Cardiac muscle cell (in vitro differentiated cells and primary cell): ENCODE measurements at places on chromosomes 13 and 19. TPM values are rescaled to one million over a fixed set of nuclear protein-coding genes. Genes with fewer than 3 reads are reported as not detected.

Gene AKT1S1
- polyA plus RNA-seq, result 45.4 and 66.2 TPM in 2 replicates

Gene TMEM91
- 14.5 and 18.1 TPM in 2 replicates for polyA plus RNA-seq

Gene KCTD12
- polyA plus RNA-seq, result 40.0 and 40.8 TPM in 2 replicates

Gene AP2A1
- 64.2 and 78.0 TPM in 2 replicates for polyA plus RNA-seq

Gene CD79A
- polyA plus RNA-seq, result 0.22 and 0.24 TPM in 2 replicates

Gene BCL3
- 15.3 and 19.5 TPM in 2 replicates for polyA plus RNA-seq

Gene ACTMAP
- 30.4 and 40.0 TPM in 2 replicates for polyA plus RNA-seq

Gene TRAPPC6A
- polyA plus RNA-seq, result 155 and 227 TPM in 2 replicates

Gene KCTD15
- 17.1 and 21.9 TPM in 2 replicates for polyA plus RNA-seq

Gene CYP4F12
- not detected in 2 replicates for polyA plus RNA-seq

Gene PNMA8A
- 38.3 and 46.4 TPM in 2 replicates for polyA plus RNA-seq

Gene TMC4
- 3.4 and 5.6 TPM in 2 replicates for polyA plus RNA-seq

Gene CAMSAP3
- 10.4 and 13.5 TPM in 2 replicates for polyA plus RNA-seq

DNA sequence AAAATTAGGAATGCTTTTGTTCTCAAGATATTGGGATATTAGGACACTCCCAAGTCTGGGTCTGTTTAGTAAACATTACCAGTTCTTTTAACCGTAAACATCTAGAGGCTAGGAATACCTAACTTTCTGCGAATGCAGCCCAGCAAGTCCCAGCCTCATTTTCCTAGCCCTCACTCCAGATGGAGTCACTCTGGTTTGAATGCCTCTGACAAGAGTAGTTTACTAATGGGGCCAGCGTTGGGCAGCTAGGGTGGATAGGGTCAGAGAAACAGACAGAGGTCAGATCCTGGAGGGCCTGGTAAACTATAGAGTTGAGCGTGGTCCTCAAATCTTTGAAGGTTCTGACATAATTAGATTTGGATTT is 53.6 kb downstream of the WDFY2 start:
- DNase-seq, result no peak

DNA sequence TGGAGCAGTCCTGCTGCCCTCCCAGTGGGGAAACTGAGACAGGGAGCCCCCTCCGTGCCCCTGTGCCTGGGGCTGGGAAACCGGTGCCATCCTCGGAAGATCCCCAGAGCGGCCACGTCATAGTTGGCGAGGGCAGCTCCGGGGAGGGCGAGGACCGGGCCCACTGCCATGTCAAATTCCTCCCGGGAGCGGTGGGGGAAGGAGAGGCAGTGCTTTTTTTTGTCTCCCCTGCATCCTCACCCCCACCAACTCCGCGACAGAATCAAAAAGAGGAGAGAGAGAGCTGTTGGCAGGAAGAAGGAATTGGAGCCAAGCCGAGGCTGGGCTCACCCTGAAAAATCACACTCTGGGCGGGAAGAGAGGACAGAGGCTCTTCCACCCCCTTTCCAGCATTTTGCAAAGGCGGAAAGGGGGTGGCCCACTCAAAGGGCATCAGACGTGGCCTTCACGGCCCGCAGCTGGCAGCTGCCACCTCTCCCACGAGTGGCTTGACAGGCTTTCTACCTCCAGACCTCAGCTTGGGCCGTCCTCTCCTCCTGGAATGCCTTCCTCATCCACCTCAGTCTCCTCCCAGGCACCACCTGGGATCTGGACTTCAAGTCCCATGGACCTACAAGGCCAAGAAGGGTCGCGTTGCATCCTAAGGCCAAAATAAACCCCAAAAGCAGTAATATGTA is 19.6 kb upstream of the NFIC start:
- no peak for DNase-seq

DNA sequence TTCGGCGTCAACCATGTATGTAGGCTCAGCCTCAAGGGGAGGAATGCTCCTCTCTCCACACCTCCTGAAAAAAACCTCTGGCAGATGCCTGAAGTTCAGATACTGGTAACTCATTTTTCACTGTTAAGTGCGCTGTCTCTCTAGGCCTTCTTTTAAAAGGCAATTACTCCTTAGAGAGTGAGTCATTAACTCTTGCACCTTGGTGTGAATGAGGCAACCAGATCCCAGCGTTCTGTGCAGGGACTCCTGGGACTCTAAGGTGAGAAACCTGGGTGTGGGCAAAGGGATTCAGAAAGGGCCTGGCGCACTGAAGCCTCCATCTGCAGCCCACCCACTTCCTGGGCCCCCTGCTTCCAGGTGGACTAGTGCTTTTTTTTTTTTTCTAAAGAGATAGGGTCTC is 71.7 kb downstream of the SIAH3 start:
- no peak for DNase-seq

- no peak for DNase-seq
Observed at GRCh38 chr13:77523834-77524728, 11.4 kb upstream of the SCEL start.

- DNase-seq, result no peak
Observed at GRCh38 chr13:35797991-35798390, 321.5 kb upstream of the MAB21L1 start.

GRCh38 chr13:34031610-34032009 is 213.7 kb downstream of the RFC3 start:
- DNase-seq, result peak; percentile 2

DNA sequence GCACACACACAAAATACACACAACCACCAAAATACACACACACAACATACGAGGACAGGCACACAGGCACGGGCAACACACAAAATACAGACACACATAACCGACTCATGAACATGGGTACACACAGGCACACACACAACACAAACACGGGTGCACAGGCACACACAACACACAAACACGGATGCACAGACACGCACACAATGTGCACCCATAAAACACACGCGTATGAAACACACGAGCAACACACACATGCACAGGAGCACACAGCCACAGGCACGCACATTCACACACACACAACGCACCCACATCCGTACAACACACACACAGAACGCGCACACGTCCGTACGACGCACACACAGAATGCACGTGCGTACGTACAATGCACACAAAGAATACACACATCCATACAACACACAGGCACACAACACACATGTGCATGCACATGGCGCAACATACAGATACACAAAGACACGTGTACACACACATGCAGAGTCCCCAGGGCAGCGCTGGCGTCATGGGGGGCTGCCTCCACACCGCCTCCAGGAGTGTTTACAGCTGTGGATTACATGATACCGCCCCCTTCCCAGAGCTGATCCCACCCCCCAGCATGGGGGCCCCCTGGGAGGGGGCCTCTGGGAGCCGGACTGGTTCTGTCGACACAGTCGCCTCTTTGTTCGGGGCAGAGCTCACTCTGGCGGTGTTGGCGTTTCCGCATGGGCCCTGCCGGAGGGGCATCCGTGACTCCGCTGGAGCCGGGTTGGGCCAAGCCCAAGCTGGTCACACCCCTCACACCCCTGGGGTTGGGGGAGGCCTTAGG is 2.9 kb downstream of the SBNO2 start:
- DNase-seq, result no peak

- DNase-seq, result no peak
Observed at GRCh38 chr19:12685831-12686230, 2.0 kb upstream of the GNG14 start.

DNA sequence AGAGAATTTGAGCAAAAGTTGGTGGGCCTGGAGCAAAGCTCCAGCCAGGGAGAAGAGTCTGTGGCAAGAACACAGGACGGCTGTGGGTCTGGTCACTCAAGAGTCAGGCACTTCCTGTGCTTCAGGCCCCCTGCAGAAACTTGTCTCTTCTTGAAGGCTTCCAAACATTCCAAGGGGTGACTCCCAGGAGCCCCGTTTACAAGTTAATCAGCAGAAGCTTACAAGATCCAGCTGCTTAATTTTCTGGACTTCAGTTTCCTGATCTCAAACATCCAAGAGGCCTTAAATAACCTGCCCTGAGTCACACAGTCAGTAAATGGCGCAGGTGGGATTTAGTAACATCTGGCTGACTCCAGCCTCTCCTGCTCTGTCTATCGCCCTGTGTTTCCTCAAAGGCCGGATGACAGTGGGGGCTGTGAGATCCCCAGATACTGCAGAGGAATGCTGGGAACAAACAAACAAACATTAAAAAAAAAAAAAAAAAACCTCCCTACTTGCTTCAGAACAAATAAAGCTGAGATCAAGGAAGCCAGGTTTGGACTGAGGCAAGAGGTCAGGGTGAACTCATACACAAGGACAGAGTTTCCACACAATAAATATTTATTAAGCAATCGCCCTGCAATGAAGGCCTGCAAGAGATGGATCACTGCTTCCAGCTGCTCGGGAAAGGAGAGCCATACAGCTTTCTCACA is 175.4 kb upstream of the RFC3 start:
- DNase-seq, result no peak

DNA sequence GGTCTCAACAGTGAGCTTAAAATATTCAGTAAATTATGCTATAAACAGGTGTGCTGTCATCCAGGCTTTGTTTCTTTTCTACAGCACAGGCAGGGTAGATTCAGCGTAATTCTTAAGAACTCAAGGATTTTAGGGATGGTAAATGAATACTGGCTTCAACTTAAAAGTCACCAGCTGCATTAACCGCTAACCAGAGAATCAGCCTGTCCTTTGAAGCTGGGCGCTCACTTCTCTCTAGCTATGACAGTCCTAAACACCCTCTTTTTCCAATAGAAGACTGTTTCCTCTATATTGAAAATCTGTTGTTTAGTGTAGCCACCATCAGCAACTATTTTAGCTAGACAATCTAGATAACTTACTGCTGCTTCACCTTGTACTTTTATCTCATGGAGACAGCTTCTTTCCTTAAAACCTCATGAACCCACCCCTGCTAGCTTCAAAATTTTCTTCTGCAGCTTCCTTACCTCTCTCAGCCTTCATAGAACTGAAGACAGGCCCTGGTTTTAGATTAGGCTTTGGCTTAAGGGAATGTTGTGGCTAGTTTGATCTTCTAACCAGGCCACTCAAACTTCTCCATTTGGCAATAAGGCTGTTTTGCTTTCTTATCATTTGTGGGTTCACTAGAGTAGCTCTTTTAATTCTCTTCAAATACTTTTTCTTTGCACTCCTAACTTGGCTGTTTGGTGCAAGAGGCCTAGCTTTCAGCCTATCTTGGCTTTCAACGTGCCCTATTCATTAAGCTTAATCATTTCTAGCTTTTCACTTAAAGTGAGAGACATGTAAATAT is 89.5 kb downstream of the USP12 start:
- DNase-seq, result peak; percentile 32

GRCh38 chr13:33577007-33577406 is 240.9 kb upstream of the RFC3 start:
- DNase-seq, result no peak

DNA sequence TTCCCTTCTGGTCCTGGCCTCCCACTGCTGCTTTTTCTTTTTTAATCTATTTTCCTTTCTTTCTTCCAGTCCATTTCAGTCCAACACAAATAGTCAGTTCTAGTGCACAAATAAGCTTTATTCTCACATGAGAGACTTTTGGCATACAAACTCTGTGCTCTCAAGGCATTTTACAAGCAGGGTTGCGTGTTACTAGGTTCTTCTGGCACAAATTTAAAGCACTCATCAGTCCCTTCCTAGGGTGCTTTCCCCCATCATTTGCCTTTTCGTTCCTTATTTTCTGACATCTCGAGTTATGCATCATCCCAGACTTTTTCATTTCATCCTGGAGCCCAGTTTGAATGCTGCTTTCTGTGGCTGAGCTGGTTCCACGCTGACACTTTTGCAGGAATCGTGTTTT is 29.8 kb upstream of the IL17D start:
- DNase-seq, result no peak

DNA sequence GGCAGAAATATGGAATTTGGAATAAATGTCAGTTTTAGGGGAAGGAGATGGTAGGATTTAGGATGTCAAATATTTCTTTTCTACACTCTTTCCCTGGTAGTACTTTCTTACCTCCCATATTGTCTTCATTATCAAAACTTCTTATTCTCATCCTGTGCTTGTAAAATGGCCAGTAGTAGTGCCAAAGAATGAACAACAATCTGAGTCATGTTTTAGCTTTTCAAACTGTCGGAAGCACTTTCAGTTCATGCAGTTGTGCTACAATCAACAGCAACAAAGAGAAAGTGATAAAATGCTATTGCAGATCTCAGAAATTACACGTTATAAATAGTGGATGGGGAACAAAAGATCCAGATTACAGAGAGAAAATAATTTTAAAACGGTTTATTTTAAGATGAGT is 193.7 kb upstream of the RXFP2 start:
- DNase-seq, result no peak

DNA sequence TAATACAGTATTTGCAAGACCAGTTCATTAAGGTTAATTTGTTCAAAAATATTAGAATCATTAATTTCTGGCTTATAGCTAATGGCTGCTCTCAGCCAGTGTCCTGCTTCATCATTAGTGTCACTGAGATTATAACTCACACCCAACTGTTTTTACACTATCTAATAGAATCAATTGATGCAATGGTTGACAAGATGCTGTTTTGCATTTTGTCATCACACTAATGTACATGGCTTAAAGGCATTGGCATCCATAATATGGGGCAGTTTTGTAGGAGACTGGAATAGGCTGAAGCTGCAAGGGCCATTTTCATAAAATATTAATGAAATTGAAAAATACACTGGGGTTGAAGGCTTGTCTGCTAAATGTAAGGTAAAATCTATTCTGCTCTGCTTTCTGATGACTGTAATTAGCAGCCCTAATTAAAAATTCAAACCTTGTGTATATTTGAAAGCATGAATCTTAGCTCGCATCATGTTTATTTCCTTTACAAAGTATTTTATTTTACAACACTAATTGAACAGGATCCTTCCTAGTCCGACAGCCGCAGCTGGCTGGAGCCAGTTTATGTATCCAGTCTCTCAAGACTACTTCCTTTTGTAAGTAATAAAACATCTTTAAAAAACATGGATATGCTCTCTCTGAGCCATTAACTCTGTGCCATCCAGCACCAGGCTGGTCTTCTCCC is 296.7 kb downstream of the POU4F1 start:
- no peak for DNase-seq

GRCh38 chr19:1110809-1111640 is 7.2 kb downstream of the GPX4 start:
- DNase-seq, result no peak

- DNase-seq, result no peak
Observed at GRCh38 chr19:57651654-57651996, 17.1 kb upstream of the ZSCAN4 start.

DNA sequence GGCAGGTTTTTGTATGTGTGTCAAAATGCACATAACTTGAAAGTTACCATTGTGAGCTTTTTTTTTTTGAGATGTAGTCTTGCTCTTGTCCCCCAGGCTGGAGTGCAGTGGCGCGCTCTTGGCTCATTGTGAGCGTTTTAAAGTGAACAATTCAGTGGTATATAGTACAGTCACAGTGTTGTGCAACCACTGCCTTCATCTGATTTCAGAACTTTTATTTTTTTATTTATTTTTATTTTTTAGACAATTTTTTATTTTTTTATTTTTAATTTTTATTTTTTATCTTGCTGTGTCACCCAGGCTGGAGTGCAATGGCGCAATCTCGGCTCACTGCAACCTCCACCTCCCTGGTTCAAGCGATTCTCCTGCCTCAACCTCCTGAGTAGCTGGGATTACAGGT is 15.0 kb downstream of the SLC25A42 start:
- no peak for DNase-seq

GRCh38 chr13:25062479-25062878 is 33.5 kb upstream of the PABPC3 start:
- no peak for DNase-seq
